T-cell (primary cell): ENCODE measurements at places on chromosomes 5 and 9. TPM values are rescaled to one million over a fixed set of nuclear protein-coding genes. Genes with fewer than 3 reads are reported as not detected.

- H3K27me3 ChIP-seq: no peaks in the 10 kb centered on the region
- no peak for DNase-seq
- H3K27ac ChIP-seq: no peak overlapping the region
Observed at GRCh38 chr5:81086881-81087281, 126.7 kb downstream of the RASGRF2 start.

- H3K27ac ChIP-seq: no peak overlapping the region
- DNase-seq: no peak
- no peaks in the 10 kb centered on the region for H3K36me3 ChIP-seq
- no peaks in the 10 kb centered on the region for H3K4me1 ChIP-seq
Observed at GRCh38 chr5:121797681-121798518, 53.8 kb upstream of the FTMT start.

DNA sequence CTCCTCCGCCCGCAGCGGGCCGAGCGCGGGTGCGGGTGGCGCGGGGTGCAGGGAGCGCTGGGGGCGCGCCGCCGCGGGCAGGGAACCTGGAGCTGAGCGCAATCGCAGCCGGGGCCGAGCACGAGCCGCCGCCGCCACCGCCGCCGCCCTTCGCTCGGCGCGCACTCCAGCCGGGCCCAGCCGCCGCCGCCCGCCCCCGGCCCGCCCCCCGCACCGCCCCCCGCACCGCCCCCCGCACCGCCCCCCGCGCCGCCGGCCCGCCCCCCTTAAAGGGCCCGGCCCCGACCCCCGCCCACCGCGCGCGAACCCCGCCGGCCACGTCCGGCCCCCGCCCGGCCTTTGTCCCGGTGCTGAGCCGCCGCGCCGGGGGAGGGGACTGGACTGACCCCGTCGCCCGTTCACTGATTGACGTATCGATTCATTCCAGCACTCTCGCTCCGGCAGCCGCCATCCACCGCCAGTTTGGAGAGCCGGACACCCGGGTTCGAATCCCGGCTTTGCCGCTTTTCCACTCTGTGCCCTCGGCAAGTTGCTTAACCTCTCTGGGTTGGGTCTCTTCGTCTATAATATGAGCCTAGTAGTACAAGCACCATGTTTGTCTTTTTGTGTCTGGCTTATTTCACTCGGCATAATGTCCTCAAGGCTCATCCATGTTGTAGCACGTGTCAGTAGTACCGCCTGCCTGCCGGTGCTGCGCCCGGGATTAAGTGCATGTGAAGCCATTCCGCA is at the start of gene SH3PXD2B:
Gene SH3PXD2B, minus strand, starts transcription at position 168 of the 729 bp plus-strand sequence. CDS start 173 bp downstream, outside the sequence.
- H3K4me3 ChIP-seq: peak within 1 kb of the TSS; percentile 28
- DNase-seq: no peak
- H3K27me3 ChIP-seq: peaks cover 61% of the 10 kb centered on the region

DNA sequence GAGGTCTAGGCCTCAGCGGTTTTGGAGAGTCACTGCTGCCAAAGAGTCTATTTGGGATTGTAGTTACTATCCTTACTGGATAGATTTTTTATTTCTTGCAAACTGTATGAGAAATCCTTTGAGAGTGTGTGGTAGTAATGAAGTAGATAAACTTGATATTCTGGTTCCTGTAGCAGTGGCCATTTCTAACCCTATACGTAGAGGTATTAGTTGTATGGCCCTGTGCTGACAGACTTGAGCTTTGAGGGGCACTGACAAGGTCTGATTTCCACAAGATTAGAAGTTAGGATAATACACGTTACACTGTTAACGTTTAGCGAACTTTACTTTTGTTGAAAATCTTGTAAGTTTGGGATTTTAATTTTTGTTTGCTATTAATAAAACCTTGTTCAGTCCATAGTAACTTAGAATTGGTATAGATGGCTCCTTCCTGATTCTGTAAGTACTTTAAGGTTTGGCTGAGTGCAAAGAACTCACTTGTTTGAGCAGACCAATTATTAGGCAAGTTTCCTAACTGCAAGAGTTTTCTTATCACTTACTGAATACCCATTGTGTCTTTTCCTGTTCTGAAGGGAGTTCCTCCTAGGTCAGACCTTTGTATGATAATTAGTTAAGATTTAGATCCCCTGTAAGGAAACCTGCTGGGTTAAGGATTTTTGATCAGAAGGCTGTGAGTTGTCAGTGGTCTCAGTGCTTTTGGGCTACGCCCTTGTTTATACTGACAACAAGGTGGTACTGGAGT is 31.4 kb downstream of the GCNT1 start:
- no peaks in the 10 kb centered on the region for H3K4me1 ChIP-seq
- no peak for DNase-seq
- H3K36me3 ChIP-seq: no peaks in the 10 kb centered on the region
- H3K27ac ChIP-seq: no peak overlapping the region
- H3K4me3 ChIP-seq: no peak overlapping the region

- H3K36me3 ChIP-seq: no peaks in the 10 kb centered on the region
- H3K27me3 ChIP-seq: peaks cover 61% of the 10 kb centered on the region
- DNase-seq: no peak
Observed at GRCh38 chr9:136753371-136754058, 4.5 kb downstream of the LCN8 start.

DNA sequence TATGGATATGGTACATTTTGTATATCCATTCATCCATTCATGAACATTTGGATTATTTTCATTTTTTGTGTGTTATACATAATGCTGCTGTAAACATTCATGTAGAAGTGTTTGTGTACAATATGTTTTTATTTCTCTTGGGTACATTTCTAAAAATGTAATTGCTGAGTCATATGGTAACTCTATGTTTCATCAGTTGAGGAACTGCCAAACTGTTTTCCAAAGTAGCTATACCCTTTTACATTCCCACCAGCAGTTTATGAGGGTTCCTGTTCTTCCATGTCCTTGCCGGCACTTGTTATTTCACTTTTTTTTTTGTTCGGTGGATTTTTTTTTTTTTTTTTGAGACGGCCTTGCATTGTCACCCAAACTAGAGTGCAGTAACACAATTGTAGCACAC is 54.0 kb upstream of the MCCC2 start:
- DNase-seq: no peak
- H3K36me3 ChIP-seq: peaks cover 7% of the 10 kb centered on the region
- no peak overlapping the region for H3K4me3 ChIP-seq
- no peak overlapping the region for H3K27ac ChIP-seq

DNA sequence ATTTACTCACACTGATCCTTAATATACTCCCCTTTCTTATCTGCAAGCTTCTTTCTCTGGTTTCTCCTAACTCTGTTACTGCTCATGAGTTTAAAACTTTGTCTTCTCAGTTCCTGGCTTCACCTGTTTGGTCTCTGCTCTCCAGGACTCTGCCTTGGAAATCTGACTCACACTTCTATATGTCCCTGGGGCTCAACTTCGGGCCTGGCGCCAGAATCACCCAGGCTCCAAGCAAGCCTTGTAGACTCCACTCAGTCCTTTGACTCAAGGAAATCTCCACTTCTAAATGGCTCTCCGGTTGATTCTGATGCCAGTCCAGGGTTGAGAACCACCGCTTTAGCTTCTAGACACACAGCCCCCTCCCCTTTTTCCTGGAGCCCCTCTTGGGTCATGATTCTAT is 57.8 kb downstream of the TMC1 start:
- no peak for DNase-seq
- no peaks in the 10 kb centered on the region for H3K27me3 ChIP-seq
- H3K4me1 ChIP-seq: no peaks in the 10 kb centered on the region

DNA sequence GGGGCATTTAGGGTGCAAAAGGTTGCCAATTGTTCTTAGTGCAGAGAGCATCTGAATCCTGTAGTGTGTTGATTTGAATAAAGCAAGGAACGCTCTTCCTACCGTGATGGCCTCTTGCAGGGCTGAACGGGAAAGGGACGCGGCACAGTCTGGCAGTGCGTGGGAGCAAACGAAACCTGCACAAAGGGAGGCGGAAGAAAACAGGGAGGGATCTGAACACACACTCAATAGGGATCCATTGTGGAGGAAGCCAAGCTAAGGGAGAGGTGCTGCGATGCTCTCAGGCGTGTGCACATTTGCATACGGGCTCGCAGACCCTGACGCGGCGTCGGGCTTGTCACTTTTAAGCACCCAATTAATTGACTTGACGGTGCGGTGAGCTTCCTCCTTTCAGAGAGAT is 414.0 kb upstream of the IRX1 start:
- no peak for DNase-seq
- no peaks in the 10 kb centered on the region for H3K4me1 ChIP-seq
- H3K36me3 ChIP-seq: no peaks in the 10 kb centered on the region
- H3K27ac ChIP-seq: no peak overlapping the region

GRCh38 chr5:31682025-31682424 is 43.1 kb downstream of the PDZD2 start:
- H3K4me3 ChIP-seq: no peak overlapping the region
- no peaks in the 10 kb centered on the region for H3K4me1 ChIP-seq
- H3K36me3 ChIP-seq: no peaks in the 10 kb centered on the region
- no peaks in the 10 kb centered on the region for H3K27me3 ChIP-seq
- DNase-seq: no peak
- H3K27ac ChIP-seq: no peak overlapping the region

GRCh38 chr9:92610470-92611420 is 59.2 kb downstream of the IPPK start:
- no peak for DNase-seq
- no peaks in the 10 kb centered on the region for H3K4me1 ChIP-seq
- H3K4me3 ChIP-seq: no peak overlapping the region
- H3K27ac ChIP-seq: no peak overlapping the region
- H3K27me3 ChIP-seq: no peaks in the 10 kb centered on the region
- peaks cover 16% of the 10 kb centered on the region for H3K36me3 ChIP-seq

DNA sequence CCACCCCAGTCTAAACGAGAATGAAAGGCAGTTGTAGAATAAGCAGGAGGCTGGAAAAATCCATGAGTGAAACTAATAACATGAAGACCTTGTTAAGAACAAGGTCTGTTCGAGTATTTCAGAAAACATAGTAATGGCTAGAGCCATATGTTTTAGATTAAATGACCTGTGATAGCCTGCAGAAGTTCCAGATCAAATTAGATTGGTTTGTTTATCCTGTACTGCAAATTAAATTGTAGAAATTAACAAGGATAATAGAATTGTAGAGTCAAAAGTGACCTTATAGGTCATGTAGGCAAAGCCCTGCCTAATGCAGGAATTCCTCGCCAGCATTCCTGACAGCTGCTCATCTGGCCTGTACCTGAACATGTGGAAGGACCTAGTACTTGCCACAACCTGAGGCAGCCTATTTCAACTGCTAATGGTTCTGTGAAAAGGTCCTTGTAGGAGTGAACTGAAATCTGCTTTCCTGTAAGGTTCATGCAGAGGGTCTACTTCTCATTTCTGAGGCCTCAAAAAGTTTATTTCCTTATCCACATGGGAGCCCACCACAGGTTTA is 17.2 kb downstream of the LIX1 start:
- H3K27ac ChIP-seq: no peak overlapping the region
- H3K27me3 ChIP-seq: no peaks in the 10 kb centered on the region
- DNase-seq: no peak
- H3K36me3 ChIP-seq: no peaks in the 10 kb centered on the region

DNA sequence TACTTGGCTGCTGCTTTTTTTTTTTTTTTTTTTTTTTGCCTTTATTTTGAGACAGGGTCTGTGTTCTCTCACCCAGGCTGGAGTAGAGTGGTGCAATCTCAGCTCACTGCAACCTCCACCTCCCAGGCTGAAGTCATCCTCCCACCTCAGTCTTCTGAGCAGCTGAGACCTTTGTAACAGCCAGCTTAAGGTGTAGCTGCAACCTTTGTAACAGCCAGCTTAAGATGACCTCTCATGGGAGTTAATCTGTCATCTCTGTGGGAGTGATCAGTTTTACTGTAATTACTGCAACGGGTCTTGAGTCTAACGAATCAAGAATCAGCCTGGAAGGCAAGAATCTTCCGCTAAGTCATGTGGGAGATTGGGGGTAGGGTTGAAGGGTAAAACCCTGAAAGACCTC is 31.6 kb upstream of the SNX2 start:
- H3K4me1 ChIP-seq: no peaks in the 10 kb centered on the region

DNA sequence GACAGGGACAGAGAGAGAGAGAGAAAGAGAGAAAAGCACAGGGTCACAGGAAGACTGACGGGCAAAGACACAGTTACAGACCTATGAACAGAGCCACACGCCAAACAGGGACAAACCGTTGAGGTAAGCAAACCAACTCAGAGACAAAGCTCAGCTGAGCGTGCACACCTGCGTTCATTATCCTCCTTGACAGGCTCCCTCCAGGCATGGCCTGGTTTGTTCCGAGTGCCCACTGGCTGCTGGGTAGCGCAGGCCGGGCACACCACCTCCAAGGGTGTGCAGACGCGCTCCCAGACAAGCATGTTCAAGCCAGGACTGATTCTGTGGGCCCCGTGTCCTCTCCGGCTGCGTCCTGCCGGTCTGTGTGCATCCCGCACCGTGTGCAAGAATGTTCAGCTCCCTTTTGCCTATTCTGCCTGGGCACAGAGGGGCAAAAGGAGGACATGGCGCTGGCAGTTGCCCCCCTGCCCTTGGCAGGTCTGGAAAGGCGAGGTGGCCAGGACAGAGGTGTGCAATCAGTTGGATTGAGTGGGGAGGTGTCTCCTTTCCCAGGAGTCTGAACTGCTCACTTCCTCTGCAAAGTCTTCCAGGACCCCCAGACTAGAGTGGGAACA is 467 bp upstream of the SMIM32 start:
- H3K4me3 ChIP-seq: no peak overlapping the region
- no peak overlapping the region for H3K27ac ChIP-seq
- no peaks in the 10 kb centered on the region for H3K36me3 ChIP-seq

DNA sequence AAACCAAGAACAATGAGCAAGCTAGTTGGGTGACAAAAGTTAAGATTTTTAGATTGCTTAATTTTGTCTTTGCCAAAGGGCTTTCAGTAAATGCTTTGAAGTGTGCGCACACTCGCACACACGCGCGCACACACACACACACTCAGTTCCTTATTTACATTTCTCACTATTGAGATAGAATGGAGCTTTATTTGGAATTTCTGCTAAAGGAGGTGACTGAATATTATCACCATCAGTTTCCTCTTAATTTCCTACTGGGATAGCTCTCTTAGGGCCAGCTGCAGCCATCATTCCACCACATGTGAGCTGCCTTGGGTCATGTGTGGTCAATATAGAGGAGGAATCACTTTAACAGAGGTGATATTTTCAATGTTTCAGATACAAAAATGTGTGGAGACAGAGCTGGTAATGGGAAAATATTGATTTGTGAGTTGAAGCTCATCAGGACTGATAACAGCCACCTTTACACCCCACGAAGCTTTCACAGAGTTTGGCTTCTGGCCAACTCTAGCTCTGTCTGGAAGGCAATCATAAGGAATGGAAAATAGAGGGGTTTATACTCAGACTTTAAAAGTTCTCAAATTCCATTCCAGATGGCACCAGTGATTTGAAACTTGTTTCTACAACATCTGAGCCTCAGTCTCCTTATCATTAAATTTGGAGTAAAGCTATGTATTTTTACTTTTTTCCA is 99.9 kb downstream of the MACIR start:
- no peaks in the 10 kb centered on the region for H3K27me3 ChIP-seq
- no peak overlapping the region for H3K27ac ChIP-seq
- no peaks in the 10 kb centered on the region for H3K4me1 ChIP-seq
- no peak for DNase-seq
- no peaks in the 10 kb centered on the region for H3K36me3 ChIP-seq

KLF4 gene
- total RNA-seq: 1.5 TPM

ENTPD2 gene
- total RNA-seq: not detected

STPG3 gene
- total RNA-seq: not detected

PCDHA9 gene
- total RNA-seq: not detected

RPL37 gene
- 2,157 TPM for total RNA-seq
